ENCODE measurements at places on chromosomes 2 and 18.

DNA sequence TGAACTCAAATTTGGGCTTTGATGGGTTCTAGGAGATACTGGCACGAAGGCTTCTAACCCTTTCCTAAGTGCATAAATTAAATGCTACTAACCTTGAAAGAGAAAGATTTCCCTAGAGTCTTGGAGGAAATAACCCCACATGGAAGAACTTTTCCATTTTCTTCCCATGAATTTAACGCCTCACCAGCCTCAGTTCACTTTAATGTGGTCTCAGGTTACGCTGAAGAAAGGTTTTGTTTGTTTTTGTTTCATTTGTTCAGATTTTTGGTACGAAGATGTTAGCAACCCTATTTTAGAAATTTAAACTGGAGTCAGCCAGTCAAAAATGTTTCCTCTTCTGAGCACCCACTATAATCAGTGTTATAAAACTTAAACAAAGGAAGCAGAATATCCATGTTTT lies 30.7 kb downstream of the METTL4 start:
- no peak for DNase-seq

DNA sequence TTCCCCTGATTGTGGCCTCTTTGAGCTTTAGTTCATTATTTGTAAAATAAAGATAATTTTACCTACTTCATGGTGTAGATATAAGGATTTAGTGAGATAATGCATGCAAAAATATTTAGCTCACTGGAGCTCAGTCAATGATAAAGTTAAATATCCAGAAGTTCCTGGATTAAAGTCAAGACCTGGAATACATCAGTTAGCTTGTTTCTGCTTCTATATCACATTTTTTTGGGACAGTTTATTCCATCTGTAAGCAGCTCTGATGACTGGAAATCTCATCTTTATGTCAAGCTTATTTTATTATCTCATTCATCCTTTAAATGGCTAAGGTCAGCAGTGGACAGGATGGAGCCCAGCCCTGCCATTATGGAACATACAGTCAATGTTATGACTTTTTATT lies 152.0 kb downstream of the EVA1A start:
- DNase-seq: no peak

GRCh38 chr2:127416506-127417001 lies 1.7 kb upstream of the PROC start:
- DNase-seq: no peak

DNA sequence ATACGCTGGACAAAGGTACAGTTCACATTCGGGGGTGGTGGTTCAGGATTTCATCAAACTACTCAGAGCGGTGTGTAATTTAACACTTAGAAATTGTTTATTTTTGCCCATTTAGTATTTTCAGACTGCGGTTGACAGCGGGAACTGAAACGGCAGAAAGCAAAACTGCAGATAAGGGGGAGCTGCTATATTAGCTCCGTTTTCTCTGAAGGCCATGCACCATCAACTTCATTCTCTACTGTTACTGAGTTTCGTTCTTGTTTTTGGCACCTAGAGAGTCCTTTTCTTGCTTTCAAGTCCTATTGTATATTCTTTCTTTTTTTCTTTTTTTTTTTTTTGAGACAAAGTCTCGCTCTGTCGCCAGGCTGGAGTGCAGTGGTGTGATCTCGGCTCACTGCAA lies 121.5 kb upstream of the SP3 start:
- no peak for DNase-seq

GRCh38 chr18:10153924-10154752 lies 240.3 kb downstream of the VAPA start:
- DNase-seq: no peak

DNA sequence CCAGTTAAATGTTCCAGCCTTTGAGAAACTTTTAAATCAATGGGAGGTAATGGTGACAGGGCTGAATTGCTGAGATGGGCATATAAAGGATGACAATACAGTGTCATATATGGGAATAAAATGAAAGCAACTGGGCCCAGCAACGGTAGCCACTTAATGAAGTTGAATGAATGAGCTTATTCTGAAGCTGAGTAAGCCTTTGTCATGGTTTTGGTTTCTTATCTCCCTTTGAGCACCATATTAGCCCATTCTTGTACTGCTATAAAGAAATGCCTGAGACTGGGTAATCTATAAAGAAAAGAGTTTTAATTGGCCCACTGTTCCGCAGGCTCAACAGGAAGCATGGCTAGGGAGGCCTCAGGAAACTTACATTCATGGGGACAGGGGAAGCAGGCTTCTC lies 3.5 kb upstream of the THUMPD2 start:
- no peak for DNase-seq

GRCh38 chr2:98465456-98466226 lies 21.0 kb downstream of the INPP4A start:
- peak; percentile 68 for DNase-seq

DNA sequence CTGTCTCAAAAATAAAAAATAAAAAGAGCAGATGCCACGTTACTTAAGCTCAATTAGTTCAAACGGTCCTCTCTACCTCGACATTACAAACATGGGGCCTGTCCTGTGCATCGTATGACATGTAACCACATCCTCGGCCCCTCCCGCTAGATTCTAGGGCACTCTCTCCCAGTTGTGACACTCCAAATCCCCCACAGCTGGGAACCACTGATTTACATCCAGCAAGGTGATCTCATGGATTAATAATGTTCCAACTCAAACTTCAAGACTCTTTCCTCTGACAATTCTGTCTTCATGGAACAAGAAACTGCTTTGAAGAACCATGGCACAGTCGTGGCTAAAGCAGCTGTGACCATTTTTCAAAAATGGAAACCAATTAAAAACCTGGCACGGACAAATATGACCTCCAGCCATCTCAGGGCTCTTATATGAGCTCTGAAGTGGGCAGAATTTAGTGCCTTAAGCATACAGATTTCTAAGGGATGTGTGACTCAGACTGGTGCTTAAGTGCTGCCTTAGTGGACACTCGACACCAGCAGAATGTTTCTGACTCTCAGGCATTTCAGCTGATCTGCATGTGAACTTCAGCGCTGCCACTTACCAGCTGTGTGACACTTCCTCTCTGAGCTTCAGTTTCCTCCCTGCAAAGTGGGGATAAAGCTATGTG lies 31.7 kb upstream of the ASAP2 start:
- no peak for DNase-seq

DNA sequence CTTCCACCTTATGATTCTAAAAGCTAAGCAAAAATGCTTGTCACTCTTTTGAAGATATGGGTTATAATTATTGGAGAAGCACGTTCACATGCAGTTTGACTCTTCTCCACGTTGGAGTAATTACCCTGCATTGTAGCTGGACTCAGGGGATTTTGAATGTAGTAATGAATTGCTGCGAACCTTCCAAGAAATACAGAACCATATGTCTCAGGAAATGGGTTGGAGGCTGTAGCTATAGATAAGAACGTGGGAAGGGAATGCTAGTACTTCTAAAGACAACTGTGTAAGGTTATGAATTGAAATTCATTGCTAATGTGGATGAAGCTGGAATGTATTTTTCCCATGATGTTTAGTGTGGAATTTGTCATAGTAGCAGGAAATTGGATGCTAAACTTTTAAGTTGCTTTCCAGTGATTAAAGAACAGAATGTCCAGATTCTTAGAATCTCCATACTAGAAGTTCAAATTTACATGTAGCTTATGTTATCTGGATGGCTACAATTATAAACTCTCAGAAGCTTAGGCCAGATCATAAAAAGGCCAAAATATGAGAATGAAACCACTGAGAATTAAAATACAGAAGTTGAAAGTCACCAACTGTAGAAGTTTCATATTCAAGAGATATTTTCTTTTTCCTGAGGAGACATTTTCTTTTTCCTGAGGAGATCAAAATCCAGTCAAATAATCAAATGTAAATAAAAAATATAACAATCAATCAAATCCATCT lies 27.3 kb upstream of the SPOPL start:
- no peak for DNase-seq

- no peak for DNase-seq
These were observed 104.0 kb upstream of the MGAT5 start for GRCh38 chr2:134149904-134150303.

Measured in effector CD8-positive, alpha-beta T cell (primary cell).